ENCODE measurements at places on chromosomes 6 and 20.

DNA sequence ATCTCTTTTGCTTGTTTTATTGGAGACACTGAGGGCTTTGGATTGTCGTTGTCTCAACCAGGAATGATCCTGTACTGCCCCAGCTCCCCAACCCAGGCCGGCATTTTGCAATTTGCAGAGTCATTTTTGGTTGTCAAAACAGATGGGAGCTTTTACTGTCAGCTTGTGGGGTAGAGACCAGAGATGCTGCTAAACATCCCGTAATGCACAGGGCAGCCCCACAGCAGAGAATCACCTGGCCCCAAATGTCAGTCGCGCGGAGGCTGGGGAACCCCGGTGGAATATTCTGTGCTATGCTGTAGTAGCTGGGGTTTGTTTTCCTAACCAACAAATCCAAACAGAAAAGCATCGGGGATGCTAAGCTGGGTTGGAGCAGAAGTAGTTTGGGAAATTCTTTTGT, 99.7 kb downstream of the TSHZ2 start:
- no peak for DNase-seq

- no peak for DNase-seq
Measured at GRCh38 chr20:2178318-2179232, 76.9 kb downstream of the STK35 start.

DNA sequence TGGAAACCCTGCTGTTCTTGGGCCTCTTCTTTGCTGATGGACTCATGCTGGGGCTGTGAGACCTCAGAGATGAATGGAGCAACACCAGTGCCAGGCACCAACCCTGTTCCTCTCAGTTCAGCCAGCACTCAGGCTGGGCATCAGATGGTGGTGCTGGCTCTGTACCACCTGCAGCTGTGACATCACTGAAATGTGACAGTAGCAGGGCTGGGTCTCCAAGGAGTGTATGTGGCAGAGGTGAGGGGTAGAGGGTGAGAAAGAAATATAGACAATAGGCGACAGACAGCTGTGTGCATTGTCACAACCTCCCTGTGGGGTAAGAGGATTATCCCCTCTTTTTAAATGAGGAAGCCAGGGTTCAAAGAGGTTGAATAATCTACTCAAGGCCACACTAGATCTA, at the start of gene TP53TG5:
Gene TP53TG5, minus strand, starts transcription at position 135 of the 400 bp plus-strand sequence. Its CDS starts 89 bp downstream, at position 46.
- no peak for DNase-seq

GRCh38 chr6:120569714-120570113, 764.6 kb downstream of the TBC1D32 start:
- no peak for DNase-seq

GRCh38 chr20:8246153-8246552, 114.1 kb downstream of the PLCB1 start:
- DNase-seq: no peak

- DNase-seq: no peak
Measured at GRCh38 chr6:158627168-158627939, 17.2 kb downstream of the DYNLT1 start.

DNA sequence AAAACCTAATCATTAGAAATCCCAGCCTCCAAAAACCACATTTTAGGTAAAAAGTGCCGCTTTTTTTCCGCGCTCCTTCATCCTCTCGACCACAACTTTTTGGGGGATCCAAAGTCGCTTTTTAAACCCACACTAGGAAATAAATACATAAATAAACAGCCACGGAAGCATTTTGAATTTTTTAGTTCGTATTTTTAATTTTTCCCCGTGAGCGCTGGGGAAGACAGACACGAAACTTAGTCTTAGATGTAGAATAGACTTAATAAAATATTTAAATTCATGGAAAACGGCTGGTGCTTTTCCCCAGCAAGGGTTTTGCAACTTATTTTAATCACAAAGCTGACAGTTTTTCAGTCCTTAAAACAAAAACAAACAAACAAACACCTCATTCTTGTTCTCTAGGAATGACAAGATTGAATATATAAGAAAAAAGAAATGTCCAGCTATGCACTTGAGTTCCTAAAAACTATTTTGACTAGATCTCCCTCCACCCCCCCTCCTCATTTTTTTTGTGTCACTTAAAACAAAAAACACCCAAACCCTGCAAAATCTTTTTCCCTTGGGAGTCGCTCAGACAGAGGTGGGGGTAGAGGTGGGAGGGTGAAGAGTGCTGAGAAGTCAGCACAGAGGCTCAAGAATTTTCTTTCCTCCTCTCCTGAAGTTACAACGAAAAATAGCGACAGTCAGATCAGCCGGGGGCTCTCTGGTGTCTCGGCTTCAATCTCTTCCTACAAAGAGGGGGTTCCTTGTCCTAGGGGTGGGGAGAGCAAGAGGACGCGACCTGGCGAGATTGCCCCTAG, 43.4 kb upstream of the SUPT3H start:
- DNase-seq: no peak

GRCh38 chr6:78910591-78911171, 43.3 kb downstream of the IRAK1BP1 start:
- DNase-seq: no peak
